Activated CD4-positive, alpha-beta T cell treated with anti-CD3 and anti-CD28 coated beads for 48 hours (primary cell): ENCODE measurements at places on chromosomes 13 and 19.

- DNase-seq = no peak
Observed at GRCh38 chr19:41845051-41845590, 279 bp downstream of the DMRTC2 start.

DNA sequence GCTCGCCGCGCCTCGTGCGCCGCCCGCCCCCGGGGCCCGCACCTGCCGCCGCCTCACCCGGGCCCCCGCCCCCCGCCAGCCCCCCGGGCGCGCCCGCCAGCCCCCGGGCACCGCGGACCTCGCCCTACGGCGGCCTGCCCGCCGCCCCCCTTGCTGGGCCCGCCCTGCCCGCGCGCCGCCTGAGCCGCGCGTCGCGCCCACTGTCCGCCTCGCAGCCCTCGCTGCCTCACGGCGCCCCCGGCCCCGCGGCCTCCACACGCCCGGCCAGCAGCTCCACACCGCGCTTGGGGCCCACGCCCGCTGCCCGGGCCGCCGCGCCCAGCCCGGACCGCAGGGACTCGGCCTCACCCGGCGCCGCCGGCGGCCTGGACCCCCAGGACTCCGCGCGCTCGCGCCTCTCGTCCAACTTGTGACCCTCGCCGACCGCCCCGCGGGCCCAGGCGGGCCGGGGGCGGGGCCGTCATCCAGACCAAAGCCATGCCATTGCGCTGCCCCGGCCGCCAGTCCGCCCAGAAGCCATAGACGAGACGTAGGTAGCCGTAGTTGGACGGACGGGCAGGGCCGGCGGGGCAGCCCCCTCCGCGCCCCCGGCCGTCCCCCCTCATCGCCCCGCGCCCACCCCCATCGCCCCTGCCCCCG, 17.2 kb downstream of the POLRMT start:
- DNase-seq = no peak

DNA sequence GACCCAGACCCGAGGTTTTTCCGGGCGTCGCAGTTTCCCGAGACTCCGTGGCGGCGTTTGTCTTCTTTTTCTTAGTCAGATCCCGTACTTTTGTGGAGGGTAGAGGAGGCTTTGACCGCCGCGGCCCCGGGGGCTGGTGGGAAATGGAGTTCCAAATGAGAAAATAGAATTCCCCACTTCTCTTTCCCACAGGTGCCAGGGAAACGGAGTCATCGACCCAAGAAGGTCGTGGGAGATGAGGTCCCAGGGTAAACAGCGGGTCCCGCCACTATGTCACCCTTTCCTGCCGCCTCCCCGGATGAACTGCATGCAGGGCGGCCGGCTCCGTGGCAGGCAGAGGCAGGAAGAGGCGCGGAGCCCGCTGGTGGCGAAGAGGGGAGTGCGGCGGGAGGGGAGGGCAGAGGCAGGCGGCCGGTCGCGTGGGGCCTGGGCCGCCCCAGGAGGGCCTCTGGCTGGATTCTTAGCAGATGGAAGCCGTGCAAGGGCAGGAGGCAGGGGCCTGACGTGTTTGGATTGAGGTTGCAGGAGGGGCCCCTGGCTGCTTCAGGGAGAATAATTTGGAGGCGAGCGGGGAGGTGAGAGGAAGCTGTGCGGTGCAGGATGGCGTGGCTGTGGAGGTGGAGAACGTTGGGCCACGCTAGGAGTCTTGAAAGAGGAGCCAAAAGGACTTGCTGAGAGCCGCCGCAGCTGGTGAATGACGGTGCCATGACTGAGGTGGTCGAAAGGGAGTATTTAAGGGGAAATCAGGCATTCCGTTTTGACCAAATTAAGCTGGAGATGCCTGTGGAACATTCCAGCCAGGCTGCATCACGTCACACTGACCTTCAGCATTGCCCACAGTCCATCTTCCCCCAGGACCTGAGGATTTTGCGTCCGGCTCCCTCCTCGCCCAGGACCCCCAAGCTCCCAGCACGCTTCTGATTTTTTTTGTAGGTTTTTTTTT, 11.7 kb downstream of the CYTH2 start:
- DNase-seq = peak; percentile 68

DNA sequence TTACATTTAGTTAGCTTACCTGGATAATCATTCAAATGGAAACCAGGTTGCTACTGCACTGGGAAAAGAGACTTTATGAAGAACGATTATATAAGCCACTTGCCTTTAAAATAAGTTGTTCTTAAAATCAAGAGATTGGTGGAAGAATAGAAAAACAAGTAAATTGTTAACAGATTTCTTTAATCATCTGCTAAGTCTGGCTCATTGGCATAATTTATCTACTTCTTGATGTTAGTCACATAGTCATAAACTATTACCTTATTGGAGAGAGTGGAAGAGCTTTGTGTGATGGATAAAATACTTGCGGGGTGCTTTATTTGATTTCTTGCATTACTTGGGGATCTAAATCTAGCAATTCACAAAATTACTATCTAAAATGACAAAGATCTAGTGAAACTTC, 6.8 kb downstream of the LSM14A start:
- no peak for DNase-seq
